Sigmoid colon (tissue), 7 donors: ENCODE measurements at places on chromosomes 16 and 17. TPM values are rescaled to one million over a fixed set of nuclear protein-coding genes. Genes with fewer than 3 reads are reported as not detected.

Gene TBC1D26
- polyA plus RNA-seq: 0.10 TPM

Gene CA4
- 91.3 TPM for polyA plus RNA-seq

Gene TPPP3
- polyA plus RNA-seq: 8.6 TPM

Gene TMEM98
- 59.5 TPM for polyA plus RNA-seq

Gene HS3ST2
- polyA plus RNA-seq: 0.20 TPM

Gene MAPT
- 0.60 TPM for polyA plus RNA-seq
